ENCODE measurements at places on chromosomes 5 and 9.

GRCh38 chr5:24215114-24215513 lies 429.7 kb downstream of the CDH10 start:
- DNase-seq: no peak

DNA sequence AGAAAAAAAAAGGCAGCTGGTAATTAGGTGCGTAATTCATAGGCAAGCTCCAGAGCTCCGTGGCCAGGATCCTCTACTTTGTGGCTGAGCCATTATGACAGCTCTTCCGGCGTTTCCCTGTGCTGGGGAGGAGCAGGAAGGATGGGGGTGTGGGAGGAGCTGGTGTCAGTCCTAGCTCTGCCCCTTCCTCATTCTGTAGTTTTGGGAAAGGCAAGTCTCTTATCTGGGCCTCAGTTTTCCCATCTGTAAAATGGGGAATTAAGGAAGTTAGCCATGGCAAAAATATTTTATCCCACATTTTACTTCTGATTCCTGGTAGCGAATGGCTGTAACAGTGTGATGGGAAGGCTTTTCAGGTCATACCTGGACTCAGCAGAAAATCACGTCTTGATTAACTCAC lies 81.1 kb downstream of the SEC61B start:
- no peak for DNase-seq

GRCh38 chr5:50967563-50968355 lies 301.3 kb downstream of the PARP8 start:
- no peak for DNase-seq

DNA sequence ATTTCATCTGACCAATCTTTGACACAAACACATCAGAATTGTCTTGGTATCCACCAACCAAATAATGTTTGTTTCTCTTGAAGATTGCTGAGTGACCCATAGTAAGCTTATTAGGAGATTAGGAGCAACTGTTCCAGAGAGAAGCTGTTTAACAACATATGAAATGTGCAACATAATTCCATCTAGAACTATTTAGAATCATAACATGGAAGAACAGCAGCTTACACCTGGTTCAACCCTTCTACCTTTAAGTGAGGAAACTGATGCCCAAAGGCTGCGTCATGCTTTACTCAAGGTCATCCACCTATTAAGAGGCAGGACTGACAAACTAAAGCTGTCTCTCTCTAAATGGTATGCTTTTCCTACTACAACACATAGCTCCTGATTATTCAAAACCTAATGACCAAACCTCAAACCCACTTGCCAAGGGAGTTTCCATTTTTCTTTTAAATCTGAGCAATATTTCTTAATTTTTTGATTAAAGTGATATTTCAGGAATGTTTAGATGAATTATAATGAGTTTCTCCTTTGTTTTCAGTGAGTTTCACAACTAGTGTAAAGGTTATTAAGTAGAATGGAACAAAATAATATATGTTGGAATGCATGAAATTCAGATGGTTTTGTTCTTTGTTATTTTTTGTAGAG lies 545.9 kb downstream of the RAB3C start:
- DNase-seq: no peak

- DNase-seq: peak; percentile 42
Measured at GRCh38 chr5:112186401-112186990, 232.6 kb downstream of the EPB41L4A start.

GRCh38 chr5:10333154-10334006 lies 20.1 kb upstream of the MARCHF6 start:
- no peak for DNase-seq
